Astrocyte of the hippocampus (primary cell): ENCODE measurements at places on chromosomes 5 and 9.
A peak's percentile ranks its signal among the peaks of the same experiment; 100 is the strongest.

- no peak for DNase-seq
Observed at GRCh38 chr5:27814983-27815382, 776.6 kb upstream of the CDH9 start.

DNA sequence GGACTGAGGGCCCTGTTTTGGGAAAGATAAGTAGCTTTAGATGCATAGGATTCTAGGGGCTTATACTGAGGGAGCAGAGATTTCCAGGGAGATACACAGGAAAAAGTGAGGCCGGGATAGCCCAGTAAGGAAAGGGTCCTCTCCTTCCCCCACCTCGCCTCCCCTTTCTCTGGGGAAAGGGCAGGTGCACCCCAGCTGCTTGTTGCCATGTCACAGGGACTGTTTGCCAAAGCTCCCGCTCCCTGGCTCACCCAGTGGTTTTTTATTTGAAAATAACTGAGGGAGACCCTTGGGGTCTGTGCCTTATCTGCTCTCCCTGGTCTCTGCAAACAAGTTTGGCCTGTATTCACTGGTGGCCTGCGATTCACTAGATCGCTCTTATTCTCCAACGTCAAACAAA, 51.2 kb downstream of the RGS3 start:
- DNase-seq = no peak

- DNase-seq = no peak
Observed at GRCh38 chr5:152083231-152083630, 158.6 kb upstream of the GLRA1 start.

GRCh38 chr9:83511051-83511450, 27.1 kb downstream of the FRMD3 start:
- peak; percentile 14 for DNase-seq

GRCh38 chr5:86075139-86075538, 542.6 kb upstream of the COX7C start:
- DNase-seq = no peak

- DNase-seq = no peak
Observed at GRCh38 chr5:31763424-31763823, 124.5 kb downstream of the PDZD2 start.

DNA sequence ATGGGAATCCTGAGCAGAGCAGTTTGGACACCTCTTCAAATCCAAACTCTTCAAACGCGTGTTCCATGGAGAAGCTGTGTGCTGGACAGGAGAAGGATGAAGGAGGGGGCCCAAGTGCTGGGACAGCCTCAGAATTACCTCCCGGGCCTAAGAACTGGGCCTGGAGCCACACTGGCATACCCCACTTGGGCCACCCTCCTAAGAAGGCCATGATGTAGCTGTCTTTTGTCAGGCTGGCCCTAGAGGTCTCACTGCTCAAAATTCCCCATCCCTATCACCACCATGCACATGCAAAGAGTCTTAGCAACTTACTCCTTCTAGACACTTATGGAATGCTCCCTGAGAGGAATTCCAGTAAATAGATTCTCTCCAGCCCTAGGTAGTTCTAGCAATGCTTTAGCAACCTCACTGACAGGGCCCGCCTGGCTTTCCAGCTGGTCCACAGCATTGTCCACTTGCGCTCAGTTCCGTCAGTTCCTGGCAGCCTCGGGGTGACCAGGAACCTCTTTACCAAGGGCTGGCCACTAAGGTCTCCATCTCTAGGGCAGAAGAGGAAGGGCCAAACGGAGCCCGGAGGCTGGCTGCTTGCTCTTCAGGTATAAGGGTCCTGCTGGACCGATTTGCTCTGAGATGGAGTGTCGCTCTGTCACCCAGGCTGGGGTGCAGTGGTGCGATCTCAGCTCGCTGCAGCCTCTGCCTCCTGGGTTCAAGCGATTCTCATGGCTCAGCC, 75.3 kb downstream of the RGS3 start:
- DNase-seq = no peak

- no peak for DNase-seq
Observed at GRCh38 chr5:4229414-4230292, 634.0 kb downstream of the IRX1 start.

GRCh38 chr9:5871785-5872184, 18.9 kb upstream of the MLANA start:
- no peak for DNase-seq

GRCh38 chr9:132769906-132770769, 99.9 kb downstream of the GTF3C4 start:
- DNase-seq = peak; percentile 73

DNA sequence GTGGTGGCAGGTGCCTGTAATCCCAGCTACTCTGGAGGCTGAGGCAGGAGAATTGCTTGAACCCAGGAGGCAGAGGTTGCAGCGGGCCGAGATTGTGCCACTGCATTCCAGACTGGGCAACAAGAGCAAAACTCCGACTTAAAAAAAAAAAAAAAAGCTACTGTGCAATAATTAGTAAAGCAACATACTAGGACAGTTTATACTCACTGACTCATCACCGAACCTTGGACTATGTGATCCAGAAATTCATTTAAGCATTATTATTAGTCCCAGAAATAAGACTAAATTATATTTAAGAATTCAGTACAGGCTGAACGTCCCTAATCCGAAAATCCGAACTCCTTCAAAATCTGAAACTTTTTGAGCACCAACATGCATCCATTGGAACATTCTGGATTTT, 37.8 kb downstream of the GOLPH3 start:
- no peak for DNase-seq

DNA sequence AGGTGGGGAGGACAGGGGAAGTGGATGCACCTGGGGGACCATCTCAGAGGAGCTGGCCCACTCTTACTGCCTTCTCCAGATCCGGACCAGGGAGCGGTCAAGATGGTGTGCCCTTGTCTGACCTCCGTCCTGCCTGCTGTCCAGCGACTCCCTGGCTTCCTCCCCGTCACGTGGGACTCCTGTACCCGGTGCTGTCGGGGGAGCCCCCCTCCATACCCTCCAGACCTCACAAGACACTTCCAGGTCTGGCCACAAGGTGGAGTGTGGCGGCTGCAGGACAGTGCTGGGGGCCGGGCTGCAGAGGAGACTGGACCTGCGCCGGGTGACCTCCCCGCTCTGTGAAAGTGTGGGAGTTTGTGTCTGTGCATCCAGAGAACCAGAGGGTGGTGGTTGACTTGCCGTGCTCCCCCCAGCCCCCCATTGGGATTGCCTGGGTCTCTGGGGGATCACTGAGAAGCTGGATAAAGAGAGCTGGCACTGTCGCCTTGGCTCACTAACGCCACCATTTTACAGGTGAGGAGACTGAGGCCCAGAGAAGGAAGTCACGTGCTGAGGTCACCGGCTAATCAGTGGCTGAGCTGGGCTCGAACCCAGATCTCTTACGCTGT, 1.9 kb upstream of the CRB2 start:
- peak; percentile 84 for DNase-seq

GRCh38 chr5:95689680-95690079, 6.9 kb upstream of the SPATA9 start:
- no peak for DNase-seq

DNA sequence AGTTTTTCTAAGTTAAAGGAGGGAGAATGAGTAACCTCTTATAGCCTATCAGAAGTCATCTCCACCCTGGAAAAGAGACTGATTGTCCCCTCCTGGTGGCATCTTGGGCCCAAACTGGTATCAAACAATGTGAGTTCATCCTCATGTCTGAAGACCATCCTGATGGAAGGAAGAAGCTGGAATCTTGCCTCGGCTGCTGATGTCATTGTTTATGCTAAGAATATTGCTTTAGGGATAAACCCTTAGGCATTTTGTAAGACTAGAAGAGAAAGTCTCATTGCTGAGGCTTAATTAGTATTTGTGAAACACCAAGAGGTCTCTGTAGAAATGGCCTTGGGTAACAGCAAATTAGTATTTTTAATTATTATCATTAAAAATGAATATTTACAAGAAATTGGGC, 65.7 kb upstream of the KCNN2 start:
- no peak for DNase-seq

GRCh38 chr5:96285823-96286222, 147.2 kb downstream of the PCSK1 start:
- no peak for DNase-seq

- DNase-seq = no peak
Observed at GRCh38 chr5:104967806-104968410, 1405.3 kb upstream of the NUDT12 start.

GRCh38 chr5:134510970-134511795, 14.3 kb upstream of the JADE2 start:
- peak; percentile 90 for DNase-seq

DNA sequence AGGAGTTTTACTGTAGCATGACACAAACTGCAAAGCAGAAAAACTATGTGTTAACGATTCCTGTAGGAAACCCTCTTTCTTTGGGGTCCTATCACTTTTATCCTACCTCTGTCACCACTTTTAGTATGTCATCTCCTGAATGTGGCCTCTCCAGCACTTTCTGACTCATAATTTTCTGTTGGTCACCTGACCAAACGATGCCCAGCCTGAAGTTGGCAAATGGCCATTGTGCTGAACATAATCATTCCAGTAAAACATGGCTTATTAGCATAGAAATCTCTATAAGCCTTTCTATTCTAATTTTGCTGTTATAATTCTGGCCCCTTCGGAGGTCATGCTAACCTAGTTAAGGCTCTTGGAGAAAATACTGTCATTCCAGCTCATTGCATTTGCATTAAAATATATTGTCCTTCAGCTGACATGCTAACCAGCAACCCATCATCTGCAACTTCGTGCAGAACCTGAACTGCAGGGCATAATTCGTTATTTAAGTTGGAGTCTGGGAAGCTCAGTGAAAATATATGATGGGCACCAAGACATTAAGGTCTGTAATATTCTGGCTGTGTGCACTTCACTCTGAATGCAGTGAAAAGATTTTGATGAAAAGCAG, 140.3 kb downstream of the NMUR2 start:
- DNase-seq = no peak

GRCh38 chr9:135641745-135642144, 2.4 kb upstream of the GLT6D1 start:
- DNase-seq = peak; percentile 10

GRCh38 chr5:113760486-113760885, 247.0 kb downstream of the YTHDC2 start:
- DNase-seq = peak; percentile 29

DNA sequence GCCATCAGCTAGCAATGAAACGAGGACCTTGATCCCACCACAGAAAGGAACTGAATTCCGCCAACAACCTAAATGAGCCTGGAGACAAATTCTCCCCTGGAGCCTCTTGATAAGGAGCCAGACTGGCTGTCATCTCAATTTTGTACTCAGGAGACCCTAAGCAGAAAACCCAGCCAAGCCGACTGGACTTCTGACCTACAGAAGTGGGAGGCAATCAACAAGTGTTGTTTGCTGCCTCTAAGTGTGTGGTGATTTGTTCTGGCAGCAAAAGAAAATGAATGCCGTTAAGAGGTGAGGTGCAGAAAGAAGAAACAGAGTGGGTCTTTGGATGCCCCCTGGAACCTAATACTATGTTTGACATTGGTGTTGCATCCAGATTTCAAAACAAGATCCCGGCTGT, 72.7 kb upstream of the SPATA31E1 start:
- no peak for DNase-seq
